LHCN-M2 (cell line): ENCODE measurements at places on chromosomes 2 and 18. TPM values are rescaled to one million over a fixed set of nuclear protein-coding genes. Genes with fewer than 3 reads are reported as not detected.

CCDC178 gene
- not detected in 2 replicates for total RNA-seq

VAMP5 gene
- total RNA-seq: 111 and 146 TPM in 2 replicates

RGPD8 gene
- total RNA-seq: 4.1 and 4.2 TPM in 2 replicates

IL1RL2 gene
- total RNA-seq: 0.57 and 1.2 TPM in 2 replicates

ZNF804A gene
- total RNA-seq: 0.29 TPM in 1 of 2 replicates, not detected in the other

TGFA gene
- total RNA-seq: not detected in 2 replicates

COBLL1 gene
- 2.0 and 4.0 TPM in 2 replicates for total RNA-seq

HOXD9 gene
- total RNA-seq: 0.06 TPM in 1 of 2 replicates, not detected in the other

UGT1A1 gene
- total RNA-seq: not detected in 2 replicates

- DNase-seq: no peak
Measured at GRCh38 chr18:62919109-62919838, 203.9 kb downstream of the PHLPP1 start.

GRCh38 chr2:15383695-15384350, 177.3 kb downstream of the NBAS start:
- no peak for DNase-seq

DNA sequence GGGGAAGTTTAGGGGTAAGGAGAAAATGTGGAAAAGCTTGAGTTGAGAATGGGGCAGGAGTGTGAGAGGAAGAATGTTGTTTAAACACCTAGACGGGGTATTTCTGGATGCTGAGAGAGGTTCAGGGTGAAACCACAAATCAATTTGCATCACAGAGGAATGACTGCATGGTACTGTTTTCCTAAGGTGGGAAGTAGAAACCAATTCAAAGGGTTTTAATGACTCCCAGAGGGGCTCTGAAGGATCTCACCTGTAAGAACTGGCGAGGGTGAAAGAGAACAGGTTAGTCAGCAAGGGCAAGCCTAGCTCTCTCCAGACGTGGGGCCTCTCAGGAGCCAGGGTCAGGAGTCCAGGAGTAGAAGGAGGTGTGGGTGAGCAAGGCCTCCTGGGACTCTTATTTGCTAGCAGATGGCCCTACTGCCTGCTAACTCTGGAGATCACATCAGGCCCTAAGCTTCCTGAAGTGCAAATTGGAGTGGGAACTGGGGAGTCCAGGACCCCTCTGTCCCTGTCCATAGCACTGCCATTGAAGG, 133.0 kb upstream of the CELF4 start:
- no peak for DNase-seq

GRCh38 chr2:109024477-109024876, 35.5 kb upstream of the EDAR start:
- DNase-seq: no peak

DNA sequence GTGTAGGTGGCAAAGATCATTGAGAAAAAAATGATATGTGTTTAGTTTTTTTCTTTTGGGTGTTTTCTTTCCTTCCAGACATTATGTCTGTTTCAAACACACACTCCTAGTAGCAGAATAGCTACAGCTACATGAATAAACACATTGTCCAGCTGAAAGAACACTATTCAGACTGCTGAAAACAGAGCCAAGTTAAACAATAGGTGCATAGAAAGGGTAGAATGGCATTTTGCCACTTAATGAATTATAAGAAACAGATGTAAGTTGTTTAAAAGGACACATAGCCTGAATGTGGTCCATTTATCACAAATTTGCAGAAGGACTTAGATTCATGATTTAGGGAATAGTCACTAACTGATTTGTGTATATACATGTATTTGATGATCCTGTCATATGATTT, 20.1 kb downstream of the CTLA4 start:
- DNase-seq: no peak

- DNase-seq: no peak
Measured at GRCh38 chr2:234025466-234025865, 25.0 kb upstream of the SPP2 start.

- peak; percentile 33 for DNase-seq
Measured at GRCh38 chr2:239264838-239265651, 135.8 kb downstream of the HDAC4 start.

GRCh38 chr2:96143848-96144480, 1.3 kb downstream of the DUSP2 start:
- no peak for DNase-seq

DNA sequence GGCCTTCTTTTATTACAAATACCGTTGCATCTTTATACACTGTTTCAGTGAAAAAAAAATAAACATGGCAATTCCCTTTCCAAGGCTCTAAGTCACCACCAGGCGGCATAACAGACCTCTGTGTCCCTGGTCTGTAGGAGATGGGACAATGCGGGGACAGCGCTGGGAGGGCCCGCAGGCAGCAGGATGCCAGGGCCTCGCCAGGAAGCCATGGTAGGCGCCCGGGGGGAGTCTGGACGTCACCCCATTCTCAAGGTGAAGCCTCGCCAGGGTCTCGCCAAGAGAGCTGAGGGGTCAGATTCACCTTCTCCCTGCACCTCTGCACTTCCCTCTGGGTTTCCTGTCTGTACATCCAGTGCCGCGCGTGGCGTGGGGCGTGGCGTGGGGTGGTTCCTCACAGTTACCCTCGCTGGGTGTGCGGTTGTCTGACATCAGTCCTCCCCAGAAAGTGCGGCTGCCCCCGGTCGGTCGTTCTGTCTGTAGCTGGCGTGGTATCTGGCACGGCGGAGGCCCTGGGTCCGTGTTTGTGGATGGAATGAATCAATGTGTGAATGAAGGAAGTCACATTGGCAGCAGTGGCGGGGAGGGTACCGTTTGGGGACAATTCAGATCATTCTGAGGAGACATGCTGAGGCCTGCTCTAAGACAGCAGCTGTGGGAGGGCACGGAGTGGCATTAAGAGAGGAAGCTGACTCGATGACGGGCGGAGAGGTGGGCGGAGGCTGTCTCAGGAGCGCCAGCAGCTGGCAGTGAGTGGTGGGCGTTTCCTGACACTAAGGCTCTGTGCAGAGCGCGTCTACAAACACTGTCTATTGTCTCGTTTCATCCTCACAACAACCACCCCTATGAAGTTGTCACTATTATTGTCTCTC, 46.0 kb downstream of the LRRFIP1 start:
- peak; percentile 80 for DNase-seq

DNA sequence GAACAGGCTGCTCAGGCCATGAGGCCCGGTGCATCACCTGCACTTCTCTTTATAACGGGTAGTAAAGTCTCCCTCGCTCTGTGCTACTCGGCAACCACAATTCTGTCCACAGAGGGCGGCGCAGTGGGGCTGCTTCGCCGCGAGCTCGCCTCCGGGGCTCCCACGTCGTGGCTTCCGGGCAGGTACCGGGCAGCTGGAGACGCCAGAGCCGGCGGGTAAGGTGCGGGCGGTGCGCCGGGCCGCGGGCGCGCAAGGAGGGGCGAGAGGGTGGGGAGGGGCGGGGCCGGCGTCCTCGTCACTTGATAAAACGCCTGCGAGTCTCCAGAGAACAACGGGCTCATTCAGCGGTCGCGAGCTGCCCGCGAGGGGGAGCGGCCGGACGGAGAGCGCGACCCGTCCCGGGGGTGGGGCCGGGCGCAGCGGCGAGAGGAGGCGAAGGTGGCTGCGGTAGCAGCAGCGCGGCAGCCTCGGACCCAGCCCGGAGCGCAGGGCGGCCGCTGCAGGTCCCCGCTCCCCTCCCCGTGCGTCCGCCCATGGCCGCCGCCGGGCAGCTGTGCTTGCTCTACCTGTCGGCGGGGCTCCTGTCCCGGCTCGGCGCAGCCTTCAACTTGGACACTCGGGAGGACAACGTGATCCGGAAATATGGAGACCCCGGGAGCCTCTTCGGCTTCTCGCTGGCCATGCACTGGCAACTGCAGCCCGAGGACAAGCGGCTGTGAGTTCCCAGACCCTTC, at the start of gene ITGA6:
Gene ITGA6, plus strand, starts transcription at position 331 of the 734 bp plus-strand sequence.
- peak; percentile 62 for DNase-seq

DNA sequence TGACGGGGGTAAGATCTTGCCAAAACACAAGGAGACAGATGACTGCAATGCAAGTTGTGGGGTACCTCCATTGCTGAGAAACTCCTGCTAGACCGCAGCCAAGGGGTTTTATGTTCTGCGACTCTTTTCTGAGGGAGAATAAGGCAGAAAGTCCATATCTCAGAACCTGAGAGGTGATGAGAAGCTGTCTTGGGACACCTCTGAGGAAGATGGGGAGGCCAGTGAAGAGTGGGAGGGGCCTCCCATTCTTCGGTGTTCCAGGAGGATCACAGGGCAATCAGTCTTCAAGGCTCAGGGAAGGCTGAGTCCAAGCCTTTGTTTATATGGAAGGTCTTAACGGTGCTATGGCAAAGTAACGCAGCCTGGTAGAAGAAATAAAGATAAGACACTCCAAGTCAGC, 18.0 kb downstream of the CYP27A1 start:
- no peak for DNase-seq

- DNase-seq: peak; percentile 75
Measured at GRCh38 chr18:56067969-56068671, 480.1 kb upstream of the TCF4 start.

GRCh38 chr2:98465456-98466226, 21.0 kb downstream of the INPP4A start:
- peak; percentile 54 for DNase-seq

GRCh38 chr2:1868683-1869141, 124.4 kb upstream of the PXDN start:
- no peak for DNase-seq

DNA sequence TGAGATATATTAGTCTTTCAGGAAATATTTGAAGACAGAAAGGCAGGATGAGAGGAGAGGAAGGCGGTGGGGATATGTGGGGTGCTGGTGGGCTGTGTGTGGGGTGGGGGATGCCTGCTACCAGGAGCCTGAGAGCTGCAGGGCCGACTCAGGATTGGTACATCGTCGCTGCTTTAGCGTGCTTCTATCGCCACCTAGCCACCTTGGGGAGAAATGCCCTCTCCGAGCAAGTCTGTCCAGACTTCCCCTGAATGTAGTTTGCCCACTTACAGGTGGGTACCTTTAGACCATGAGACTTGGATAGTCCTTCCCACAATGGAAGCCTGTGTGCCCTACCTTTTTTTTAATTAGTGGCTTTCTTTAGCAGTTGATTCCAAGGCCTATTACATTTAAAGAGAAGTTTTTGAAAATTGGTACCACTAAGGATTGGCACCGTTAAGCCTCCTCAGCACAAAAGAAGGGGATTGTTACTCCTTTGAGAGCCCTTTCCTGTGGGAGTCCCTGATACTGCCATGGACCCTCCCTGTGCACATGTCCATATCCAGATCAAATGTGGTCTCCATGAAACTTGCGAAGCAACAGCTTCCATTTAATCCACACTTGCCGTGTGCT, 114.1 kb upstream of the NDUFV2 start:
- peak; percentile 60 for DNase-seq

- DNase-seq: no peak
Measured at GRCh38 chr18:2642771-2643170, 12.8 kb upstream of the SMCHD1 start.

DNA sequence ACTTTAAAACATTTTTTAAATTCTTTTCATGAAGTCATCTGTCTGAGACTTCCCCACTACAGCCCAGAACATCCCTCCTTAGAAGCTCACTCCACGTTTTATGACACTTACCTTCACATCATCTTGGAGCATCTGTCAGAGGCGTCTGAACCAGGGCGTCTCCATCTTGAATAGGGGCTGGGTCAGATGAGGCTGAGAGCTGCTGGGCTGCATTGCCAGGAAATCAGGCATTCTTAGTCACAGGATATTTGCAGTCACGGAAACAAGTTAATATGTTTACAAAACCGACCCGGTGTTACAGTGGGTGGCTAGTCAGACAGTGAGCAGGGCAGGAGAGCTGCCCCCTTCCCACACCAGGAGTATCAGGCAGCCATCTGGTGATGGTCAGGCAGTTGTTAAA, 456.5 kb downstream of the FBXO15 start:
- no peak for DNase-seq

DNA sequence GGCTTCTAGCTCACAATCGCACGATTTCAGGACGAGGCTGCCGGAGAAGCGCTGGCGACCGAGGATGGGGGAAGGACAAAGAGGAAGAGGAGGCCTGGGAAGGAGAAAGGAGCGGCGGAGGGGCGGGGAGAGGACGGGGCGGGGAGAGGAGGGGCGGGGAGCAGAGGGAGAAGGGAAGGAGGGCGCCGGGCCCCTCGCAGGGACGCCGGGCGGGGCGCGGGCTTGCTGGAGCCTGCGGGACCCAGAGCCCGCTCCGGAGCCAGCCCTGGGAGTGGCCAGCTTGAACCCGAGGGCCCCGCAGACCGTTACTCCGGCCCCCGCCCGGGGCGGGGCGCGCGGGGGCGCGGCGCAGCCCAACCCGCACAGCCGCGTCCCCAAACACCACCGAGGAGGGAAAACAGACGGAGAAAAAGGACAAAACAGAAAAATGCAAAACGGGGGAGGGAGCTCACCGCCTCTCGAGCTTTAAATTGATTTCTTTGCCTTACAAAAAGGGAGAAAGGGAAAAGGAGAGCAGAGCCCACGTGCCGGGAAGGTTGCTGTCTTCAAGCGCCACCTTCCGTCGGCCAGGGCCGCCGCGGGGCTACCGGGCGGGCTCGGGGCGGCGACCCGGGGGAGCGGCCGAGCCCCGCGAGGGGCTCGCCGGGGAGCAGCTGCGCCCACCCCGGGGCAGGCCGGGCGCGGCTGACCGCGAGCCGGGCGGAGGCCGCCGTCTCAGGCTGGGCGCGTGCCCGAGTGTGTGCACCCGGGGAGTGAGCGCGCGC, 781 bp upstream of the SOX11 start:
- peak; percentile 73 for DNase-seq

GRCh38 chr2:102166189-102166845, 20.5 kb upstream of the IL1RL2 start:
- DNase-seq: peak; percentile 77

DNA sequence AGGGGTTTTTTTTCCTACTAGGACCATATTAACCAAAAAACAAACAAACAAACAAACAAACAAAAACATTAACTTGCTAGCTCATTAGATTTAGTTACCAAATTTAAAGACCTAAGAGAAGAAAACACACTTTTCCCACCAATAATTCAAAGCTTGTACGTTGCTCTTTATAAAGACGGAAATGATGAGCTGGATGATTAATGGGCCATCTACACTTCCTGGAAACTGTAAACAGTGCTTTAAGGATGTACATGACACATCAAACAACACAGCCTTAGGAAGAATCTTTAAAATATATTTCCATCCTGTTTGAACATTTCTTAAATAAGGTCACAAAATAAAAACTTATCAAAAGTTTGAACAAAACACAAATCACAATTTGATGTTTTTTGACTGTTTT, 982 bp downstream of the BMP10 start:
- DNase-seq: no peak

GRCh38 chr2:75356865-75357264, 157.5 kb upstream of the TACR1 start:
- DNase-seq: no peak

GRCh38 chr18:73791081-73791480, 356.6 kb downstream of the FBXO15 start:
- no peak for DNase-seq
